Cerebellum (tissue), 4 donors: ENCODE measurements at places on chromosomes 2 and 18. TPM values are rescaled to one million over a fixed set of nuclear protein-coding genes. Genes with fewer than 3 reads are reported as not detected.

CROCC2 gene
- not detected for total RNA-seq

DPP4 gene
- total RNA-seq: 1.2 TPM

AFG3L2 gene
- total RNA-seq: 36.7 TPM

HOXD10 gene
- total RNA-seq: not detected

DLGAP1 gene
- total RNA-seq: 78.1 TPM

CDH2 gene
- 134 TPM for total RNA-seq

ABI2 gene
- 105 TPM for total RNA-seq

TFPI gene
- 40.3 TPM for total RNA-seq

ANKRD44 gene
- total RNA-seq: 84.9 TPM

TNFAIP6 gene
- 0.27 TPM for total RNA-seq

DNA sequence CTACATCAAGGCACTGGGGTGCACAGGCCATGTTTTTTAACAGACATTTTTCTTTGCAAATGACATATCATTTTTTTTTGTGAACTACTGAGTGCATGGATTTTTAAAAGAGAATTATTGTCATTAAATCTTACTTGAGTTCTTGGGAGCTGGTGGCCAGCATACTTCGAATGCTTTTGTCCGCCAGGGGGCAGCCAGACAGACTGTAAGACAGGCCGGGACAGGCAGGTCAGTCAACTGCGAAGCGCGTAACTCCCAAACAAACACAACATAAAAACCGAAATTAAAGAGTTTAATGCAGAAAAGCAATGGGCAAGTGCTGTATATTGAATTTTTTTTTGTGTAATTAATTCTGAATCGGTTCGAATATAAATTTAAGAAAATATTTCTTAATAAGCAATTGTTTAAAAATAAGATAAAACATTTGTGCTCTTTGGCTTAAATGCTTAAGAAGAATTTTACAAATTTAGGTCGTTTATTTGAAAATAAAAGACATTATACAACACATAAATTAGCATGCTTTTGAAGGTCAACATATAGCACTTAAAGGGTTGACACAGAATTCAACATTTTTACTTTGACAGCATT is 142.2 kb upstream of the PXDN start:
- DNase-seq: peak; percentile 52

DNA sequence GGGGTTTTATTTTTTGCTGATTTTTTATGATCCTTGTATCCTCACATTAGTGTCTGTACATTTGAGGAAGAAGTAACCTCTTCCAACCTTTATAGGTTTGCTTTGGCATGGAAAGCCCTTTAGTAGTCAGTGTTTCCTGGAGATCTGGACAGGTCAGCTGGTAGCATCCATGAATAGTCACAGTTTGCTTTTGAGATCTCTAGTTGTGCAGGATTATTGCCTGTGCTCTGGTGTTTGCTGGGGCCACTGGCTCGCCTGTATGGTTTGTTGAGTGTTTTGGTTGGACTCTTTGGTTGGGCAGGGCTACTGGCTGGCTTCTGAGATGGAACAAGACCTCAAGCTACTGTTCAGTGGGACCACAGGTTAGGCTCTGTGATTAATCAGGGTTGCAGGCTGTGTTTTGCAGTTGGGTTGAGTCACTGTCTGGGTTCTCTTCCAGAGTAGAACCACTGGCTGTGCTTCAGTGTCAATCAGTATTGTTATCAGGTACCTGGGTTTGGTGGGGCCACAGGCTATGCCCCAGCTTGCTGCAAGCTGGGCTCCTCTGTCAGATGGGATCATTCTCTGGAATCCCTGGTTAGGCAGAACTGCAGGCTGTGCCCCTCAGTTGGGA is 20.0 kb downstream of the SP140L start:
- DNase-seq: no peak

DNA sequence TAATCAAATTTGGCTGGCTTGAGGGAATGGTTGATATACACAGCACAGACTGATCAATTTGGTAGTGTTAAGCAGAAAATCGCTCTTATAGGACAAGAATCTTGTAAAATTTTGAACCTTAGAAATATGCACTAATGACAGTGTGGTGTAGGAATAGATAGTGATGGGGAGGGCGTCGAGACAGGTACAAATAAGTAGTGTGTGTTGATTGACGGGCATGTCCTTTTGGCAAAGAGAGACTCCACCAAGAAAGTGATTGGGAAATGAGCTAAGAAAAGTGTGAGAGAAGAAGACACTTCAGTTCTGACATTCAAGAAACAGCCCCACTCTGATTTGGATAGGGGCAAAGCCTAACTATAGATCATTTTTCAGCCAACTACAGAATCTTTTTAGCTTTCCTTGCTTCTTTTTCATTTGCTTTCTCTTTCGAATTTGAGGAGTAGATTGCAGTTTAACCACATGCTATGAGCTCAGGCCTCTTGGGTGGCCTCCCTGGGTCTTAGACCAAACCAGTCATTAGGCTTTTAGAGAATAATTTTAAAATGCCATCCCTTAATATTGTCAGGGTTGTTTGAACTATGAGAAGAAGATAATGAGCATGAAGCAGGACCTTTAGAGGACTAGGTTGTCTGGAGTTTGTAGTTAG is 127.1 kb downstream of the CERS6 start:
- no peak for DNase-seq

DNA sequence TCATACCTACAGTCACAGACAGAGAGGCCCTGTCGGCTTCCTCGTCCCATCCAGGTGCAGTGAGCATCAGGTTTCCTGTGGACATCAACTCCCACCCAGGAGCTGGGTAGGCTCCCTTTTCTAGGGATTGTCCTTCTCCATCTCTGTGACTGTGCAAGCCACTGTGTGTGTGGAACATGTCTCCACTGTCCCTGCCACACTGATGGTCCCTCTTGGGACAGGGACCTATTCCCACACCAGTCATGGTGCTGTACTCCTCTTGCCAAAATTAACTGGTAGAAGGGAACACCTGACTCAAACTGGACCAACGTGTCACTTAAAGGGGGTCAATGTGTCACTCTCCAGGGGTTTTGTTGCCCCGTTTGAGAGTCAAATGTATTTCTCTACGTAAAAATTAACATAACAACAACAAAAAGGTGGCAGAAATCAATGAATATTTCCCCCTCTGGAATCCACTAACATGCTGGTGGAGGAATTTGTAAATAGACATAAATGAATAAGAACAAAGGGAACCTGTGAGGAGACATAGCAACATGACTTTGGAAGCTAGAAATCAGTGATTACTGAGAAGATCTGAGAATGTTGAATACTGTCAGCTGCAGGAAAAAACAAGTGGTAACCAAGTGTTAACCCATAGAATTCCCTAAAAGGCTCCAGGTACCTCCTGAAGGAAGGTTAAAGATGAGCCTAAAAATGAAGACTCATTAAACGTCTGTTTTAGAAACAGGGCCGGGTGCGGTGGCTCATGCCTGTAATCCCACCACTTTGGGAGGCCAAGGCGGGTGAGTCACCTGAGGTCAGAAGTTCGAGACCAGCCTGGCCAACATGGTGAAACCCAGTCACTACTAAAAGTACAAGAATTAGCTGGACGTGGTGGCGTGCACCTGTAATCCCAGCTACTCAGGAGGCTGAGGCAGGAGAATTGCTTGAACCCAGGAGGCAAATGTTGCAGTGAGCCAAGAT is 40.4 kb downstream of the SH2D6 start:
- DNase-seq: no peak

DNA sequence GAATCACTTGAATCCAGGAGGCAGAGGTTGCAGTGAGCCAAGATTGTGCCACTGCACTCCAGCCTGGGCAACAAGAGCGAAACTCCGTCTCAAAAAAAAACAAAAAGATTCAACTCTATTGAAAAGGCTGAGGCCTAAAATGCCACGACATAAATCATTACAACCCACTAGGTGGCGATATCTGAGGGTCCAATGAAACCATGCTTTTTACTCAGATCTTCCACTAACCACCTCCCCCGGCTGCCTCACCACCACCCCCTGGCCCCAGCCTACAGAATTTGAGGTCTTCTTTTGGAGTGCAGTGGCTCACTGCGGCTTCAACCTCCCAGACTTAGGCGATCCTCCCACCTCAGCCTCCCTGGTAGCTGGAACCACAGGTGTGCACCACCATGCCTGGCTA is 57.5 kb downstream of the AP1S3 start:
- DNase-seq: no peak

- no peak for DNase-seq
Observed at GRCh38 chr2:233005096-233005495, 8.0 kb downstream of the NGEF start.

GRCh38 chr2:16102976-16103380 is 162.6 kb downstream of the MYCN start:
- DNase-seq: no peak

DNA sequence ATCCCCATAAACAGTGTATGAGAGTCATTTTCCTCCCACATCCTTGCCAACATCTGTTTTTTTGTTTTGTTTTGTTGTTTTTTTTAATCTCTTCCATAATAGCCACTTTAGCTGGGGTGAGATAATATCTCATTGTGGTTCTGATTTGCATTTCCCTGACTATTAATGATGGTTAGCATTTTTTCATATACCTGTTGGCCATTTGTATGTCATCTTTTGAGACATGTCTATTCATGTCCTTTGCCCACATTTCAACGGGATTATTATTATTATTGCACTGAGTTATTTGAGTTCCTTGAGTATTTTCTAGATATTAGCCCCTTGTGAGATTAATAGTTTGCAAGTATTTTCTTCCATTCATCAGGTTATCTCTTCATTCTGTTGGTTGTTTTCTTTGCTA is 223.3 kb downstream of the LPIN1 start:
- no peak for DNase-seq

- no peak for DNase-seq
Observed at GRCh38 chr18:62106271-62106670, 80.6 kb downstream of the PIGN start.

- DNase-seq: no peak
Observed at GRCh38 chr2:191349990-191350389, 104.8 kb downstream of the MYO1B start.

DNA sequence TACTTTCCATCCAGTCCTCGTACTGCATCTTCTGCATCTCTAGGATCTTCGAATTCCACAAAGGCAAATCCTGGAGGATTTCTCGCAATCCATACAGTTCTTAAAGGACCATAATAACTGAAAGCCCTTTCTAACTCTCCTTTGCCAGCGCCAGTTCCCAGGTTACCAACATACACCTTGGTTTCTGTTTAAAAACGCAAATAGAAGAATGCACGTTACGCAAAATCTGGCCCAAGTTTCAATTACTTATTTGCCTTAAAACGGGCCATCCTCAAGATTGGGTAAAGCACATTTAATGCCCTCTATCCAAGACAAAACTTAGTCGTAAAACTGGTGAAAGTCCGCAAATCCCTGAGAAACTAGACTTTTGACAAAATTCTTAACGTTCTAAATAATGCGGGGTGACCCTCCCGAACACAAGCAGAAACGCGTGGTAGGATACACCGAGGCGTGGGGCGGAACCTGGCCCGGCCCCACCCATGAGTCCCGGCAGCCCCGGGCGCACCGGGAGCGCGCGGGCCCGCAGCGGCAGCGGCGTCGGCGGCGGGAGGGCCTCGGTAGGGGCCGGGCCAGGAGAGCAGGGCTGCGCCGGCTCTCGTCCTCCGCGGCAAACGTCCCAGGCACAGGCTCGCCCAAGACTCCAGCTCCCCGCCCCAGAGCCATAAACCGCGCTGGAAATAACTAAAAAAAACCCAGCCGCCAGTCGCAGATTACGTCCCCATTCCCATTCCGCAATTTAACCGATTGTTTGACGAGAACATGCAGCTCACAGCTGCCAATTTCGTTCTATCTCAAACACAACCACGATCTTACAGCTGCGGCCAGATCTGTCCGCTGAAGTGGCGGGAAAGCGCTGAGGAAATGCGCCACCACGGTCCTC is 910 bp downstream of the SRSF7 start:
- DNase-seq: peak; percentile 73

- no peak for DNase-seq
Observed at GRCh38 chr2:56204556-56204955, 20.8 kb downstream of the CCDC85A start.

DNA sequence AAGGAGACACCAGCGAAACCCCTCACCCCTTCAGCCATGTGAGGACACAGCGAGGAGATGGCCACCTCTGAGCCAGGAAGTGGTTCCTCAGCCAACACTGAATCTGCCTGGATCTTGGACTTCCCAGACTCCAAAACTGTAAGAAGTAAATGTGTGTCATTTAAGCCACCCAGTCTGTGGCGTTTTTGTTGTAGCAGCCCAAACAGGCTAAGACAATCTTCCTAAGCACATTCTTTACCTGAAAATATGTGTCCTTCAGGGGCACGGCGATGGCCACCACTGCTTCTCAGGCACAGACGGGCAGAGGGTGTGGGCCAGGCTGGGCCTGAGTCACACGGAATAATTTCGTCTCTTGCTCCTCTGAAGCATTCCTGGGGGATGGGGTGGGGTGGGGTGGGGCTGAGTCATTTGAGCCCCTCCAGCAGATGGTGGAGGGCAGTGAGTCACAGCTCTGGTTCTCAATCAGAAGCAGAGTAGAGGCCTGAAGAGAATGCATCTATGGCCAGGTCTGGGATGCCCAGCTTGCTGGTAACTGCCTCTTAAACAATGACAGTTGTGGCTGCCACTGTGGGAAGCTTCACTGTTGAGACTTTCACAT is 142.4 kb downstream of the CAPN13 start:
- DNase-seq: no peak

DNA sequence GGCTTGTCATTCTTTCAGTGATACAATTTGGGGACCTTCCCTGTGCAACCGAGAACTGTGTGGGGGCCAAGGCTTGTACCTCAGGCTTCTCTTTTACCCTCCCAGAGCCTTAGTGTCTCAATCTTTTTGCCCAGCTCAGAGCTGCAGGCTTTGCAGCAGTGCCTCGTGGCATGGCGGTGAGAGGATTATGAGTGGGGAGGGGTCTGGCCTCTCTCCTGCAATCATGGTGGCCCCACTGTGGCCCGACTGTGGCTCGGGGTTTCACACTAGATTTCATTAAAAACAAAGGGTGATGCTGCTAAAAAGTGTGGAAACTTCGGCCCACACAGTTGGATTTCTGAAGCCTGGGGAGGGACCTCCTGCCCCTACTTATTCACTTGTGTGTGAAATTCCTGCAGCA is 75.5 kb downstream of the CAPN13 start:
- DNase-seq: no peak

- DNase-seq: no peak
Observed at GRCh38 chr2:233822781-233823730, 31.3 kb downstream of the HJURP start.

GRCh38 chr2:181527058-181527457 is 69.9 kb downstream of the ITGA4 start:
- no peak for DNase-seq

DNA sequence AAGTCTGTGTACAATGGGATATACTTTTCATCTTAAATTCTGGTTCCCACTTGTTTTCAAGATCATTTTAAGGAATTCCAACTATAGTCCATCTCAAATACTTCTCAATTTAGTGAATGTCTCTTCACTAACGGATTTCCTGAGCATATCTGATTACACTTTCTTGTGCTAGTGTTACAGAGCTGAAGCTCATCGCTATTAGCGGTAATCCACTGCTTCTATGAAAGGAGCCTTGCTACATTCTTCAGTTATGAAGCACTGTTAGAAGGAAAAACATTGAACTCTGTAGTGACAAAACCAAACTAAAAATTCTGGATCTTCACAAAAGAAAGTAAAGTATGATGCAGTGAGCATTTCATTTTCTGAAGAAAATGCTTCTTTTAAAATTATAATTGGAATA is 72.0 kb downstream of the AGPS start:
- no peak for DNase-seq

GRCh38 chr2:49175831-49176230 is 21.5 kb upstream of the FSHR start:
- DNase-seq: no peak

GRCh38 chr2:139805441-139805840 is 1025.3 kb upstream of the NXPH2 start:
- DNase-seq: no peak

GRCh38 chr2:65639156-65639864 is 206.9 kb upstream of the SPRED2 start:
- DNase-seq: no peak

GRCh38 chr18:13452871-13453680 is 234.5 kb downstream of the LDLRAD4 start:
- no peak for DNase-seq
